ENCODE measurements at places on chromosomes 11 and 22. TPM values are rescaled to one million over a fixed set of nuclear protein-coding genes. Genes with fewer than 3 reads are reported as not detected.

APOA4 gene
- total RNA-seq, result not detected

OR4D5 gene
- not detected for total RNA-seq

KIRREL3 gene
- total RNA-seq, result not detected

PPFIBP2 gene
- 13.2 TPM for total RNA-seq

PIH1D2 gene
- total RNA-seq, result 0.61 TPM

PCF11 gene
- 55.3 TPM for total RNA-seq

PAFAH1B2 gene
- total RNA-seq, result 57.5 TPM

GRCh38 chr11:130912552-130912951 lies 3.7 kb downstream of the SNX19 start:
- no peak for DNase-seq

- DNase-seq, result no peak
Measured at GRCh38 chr11:76269661-76270261, 63.5 kb upstream of the WNT11 start.

- no peak for DNase-seq
Measured at GRCh38 chr11:121723246-121723741, 270.5 kb upstream of the SORL1-AS1 start.

DNA sequence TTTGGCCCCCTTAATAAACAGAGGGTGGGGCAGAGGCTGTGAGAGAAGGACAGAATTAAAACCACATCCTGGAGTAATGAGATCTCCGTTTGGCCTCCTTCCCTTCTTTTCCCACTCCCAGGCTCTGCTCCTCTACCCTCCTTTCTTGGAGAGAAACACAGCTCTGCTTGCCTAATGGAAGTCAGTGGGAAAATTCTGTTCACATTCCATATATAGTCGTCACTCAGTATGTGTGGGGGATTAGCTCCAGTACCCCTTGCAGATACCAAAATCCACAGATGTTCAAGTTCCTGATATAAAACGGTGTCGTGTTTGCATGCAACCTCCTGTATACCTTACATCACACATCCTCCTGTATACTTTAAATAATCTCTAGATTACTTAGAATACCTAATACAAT lies 37.6 kb upstream of the THY1 start:
- DNase-seq, result no peak

- no peak for DNase-seq
Measured at GRCh38 chr11:13949876-13950275, 12.6 kb upstream of the SPON1 start.

- no peak for DNase-seq
Measured at GRCh38 chr11:120521176-120521575, 9.6 kb downstream of the GRIK4 start.

DNA sequence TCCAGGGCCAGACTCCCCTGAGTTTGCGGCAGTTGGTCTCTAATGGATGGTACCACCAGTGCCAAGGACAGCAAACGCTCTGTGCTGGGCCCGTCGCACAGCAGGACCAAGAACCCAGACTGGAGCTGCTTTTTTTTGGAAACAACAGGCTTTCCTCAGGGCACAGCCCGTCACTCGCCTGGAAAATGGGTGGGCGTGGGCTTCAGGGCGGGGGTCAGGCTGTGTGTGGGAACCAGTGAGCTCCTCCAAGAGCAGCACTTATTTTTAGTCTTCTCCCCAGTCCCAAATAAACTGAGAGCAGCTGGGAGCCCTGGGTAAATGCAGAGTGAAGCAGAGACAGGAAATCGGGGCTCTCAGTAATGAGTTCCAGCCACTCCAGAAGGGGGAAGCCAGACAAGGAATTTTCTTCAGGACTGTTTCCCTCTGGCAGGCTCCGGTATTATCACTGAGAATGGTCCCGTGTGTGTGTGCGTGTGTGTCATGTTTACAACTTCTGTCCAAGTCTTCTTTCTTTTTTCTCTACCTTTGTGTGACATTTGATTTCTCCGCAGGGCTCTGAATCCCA lies 63.0 kb downstream of the PPFIBP2 start:
- no peak for DNase-seq

DNA sequence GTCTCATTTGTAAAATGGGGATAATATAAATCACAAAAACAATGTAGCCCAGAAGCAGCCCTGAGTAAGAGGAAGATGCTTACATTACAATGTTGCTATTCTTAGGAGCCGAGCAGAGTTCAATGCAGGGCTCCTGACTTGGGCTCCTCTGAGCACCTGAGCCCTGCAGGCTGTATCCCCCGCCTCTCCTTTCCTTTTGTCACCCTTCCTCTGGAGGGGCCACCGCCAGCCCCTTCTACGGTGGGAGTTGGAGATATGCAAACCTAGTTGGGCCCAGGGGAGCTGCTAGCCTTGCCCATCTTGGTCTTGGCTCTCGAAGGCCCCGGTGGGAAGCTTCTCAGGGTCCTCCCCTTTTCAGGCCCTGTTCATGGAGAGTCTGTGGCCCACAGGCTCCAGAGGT lies 8.4 kb upstream of the CSNK1E start:
- DNase-seq, result no peak

DNA sequence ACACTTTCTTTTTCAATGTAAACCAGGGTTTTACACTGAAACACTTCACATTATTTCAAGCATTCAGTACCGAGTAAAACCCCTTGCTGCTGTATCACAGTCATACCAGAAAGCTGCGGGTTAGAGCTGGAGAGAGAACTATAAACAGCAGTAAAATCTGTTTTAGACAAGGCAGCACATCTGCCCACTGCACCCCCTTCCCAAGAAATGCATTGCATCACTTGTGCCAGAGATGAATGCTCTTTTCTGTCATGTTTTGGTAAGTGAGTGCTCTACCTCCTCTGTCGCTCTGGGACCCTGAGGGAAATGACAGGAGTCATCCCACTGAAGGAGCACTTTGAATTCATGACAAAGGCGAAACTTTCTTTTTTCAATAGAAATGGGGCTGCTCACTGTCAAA lies 107.2 kb downstream of the MAML2 start:
- peak; percentile 86 for DNase-seq

- no peak for DNase-seq
Measured at GRCh38 chr11:58781345-58781744, 49.6 kb upstream of the GLYAT start.

DNA sequence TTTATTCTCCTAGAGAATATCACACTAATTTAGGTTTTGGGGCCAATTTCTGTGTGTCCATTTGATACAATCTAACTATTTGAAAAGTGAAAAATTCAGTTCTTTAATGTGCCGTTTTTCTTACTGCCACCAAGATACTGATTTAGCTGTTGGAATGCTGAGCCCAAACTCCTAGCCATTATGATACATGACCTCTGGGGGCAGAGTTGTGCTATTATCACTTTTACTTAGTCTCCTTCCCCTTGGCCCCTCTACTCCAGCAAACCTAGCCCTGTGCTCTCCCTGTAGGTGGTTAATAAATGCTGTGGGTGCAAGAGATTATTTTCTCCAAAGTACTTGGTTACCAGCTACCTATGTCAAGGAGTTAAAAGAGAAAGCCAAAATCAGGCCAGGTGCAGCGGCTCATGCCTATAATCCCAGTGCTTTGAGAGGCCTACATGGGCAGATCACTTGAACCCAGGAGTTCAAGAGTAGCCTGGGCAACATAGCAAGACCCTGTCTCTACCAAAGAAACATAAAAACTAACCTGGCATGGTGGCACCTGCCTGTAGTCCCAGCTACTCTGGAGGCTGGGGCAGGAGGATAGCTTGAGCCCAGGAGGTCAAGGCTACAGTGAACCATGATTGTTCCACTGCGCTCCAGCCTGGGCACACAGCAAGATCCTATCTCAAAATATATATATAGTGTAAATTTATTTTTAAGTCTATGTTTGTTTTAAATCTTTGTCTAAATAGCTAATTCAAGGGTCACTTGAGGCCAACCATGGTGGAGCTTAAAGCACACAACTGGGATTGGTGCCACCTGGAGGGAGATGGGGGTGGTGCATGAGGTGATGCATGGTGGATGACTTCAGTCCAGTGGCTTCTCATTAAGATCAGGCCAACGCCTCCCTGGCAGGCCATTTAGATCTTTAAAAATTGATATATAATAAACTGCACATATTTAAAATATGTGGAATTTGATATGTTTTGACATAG lies 193.2 kb upstream of the PLET1 start:
- DNase-seq, result peak; percentile 75
